GM23248 (cell line): ENCODE measurements at places on chromosomes 5 and 9. TPM values are rescaled to one million over a fixed set of nuclear protein-coding genes. Genes with fewer than 3 reads are reported as not detected.

GRCh38 chr5:87147441-87147840, 120.2 kb upstream of the RASA1 start:
- peak; percentile 39 for DNase-seq

GRCh38 chr5:32814620-32815019, 103.5 kb downstream of the NPR3 start:
- peak; percentile 72 for DNase-seq

DNA sequence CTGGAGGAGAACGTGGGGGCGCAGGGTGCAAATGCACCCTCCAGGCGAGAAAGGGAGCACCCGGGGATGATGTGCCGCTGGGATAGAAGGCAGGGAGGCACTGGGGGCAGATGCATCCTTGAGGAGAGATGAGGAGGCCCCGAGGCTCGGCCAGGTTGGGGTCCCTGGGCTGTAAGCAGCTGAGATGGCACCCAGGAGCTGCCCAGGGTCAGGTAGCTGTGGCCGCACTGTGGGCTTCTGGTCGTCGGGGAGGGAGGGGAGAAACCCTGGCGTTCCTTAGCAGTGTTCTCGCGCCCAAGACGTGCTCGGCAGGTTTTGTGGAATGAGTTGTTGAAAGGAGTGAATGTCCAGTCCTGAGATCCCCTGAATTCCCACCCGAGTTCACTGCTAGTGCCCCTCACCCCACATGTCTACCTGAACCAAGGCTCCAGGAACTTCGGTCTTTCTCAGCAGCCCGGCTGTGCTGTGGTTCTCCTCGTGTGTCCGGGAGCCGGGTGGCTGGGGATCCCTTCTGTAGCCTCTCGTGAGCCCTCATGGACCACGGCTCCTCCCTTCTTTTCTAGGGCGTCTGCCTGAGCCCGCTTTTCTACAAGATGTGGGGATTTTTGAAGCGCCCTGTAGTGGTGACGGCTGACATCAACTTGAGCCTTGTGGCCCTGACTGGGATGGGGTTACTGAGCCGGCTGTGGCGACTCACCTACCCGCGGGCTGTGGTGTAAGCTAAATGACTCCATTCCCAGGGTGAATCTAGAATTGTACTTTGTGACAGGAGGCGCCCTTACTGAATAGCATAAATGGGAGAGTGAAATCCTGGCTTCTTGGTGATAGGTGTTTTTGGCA, 1.1 kb downstream of the POMT1 start:
- DNase-seq, result peak; percentile 74

GRCh38 chr9:15416880-15417279, 5.8 kb upstream of the SNAPC3 start:
- peak; percentile 41 for DNase-seq

DNA sequence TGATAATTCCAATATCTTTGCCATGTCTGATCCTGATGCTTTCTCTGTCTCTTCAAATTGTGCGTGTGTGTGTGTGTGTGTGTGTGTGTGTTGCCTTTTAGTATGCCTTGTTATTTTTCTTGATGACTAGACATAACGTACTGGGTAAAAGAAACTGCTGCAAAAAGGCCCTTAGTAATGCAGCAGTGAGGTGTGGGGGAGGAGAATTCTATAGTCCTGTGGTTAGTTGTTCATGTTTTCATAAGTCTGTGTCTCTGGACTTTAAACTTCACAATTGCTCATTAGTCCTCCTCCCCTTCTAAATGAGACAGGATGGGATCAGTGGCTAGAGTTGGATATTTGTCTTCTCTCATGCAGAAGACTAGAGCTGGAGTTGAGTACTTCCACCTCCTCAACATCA, 346.2 kb upstream of the IRX1 start:
- DNase-seq, result no peak

- DNase-seq, result no peak
Observed at GRCh38 chr5:34659168-34659567, 3.0 kb downstream of the RAI14 start.

DNA sequence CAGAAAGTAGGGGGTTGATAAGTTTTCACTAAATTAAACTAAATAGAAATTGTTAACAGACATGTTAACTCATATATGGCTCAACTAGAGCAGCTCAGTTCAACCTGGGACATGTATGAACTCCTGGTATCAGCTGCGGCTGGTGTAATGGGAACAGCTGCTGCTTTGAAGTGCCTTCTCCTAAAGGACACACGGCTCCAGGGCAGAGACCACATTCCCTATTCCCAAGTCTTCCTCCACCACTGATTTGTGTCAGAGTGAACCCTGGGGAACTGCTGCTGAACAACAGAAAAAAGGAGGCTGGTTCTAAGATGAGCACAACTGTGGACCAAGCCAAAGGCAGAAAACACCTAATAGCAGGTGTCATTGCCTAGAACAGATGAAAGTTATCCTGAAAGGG, 71.1 kb downstream of the MAPKAP1 start:
- no peak for DNase-seq

GRCh38 chr5:93567424-93567823, 13.6 kb downstream of the NR2F1-AS1 start:
- no peak for DNase-seq

DNA sequence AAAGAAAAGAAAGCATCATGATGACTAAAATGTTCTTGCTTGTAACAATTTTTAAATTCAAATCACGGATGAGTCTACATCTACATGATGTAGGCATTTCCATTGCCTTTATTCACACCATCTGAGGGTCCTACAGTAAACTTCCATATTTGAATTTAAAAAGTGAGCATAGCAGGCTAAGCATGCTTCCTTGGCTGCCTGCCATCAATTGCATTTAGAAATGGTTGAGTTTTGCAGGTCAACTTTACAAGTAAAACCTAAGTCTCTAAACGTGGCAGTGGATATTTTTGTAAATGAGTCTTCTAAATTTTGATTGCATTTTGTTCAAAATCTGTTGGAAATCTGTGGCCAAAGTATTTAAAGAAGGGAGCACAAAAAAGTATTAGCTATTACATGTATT, 136.5 kb upstream of the PTCH1 start:
- DNase-seq, result no peak

- DNase-seq, result no peak
Observed at GRCh38 chr5:142189813-142190212, 81.2 kb downstream of the NDFIP1 start.

GRCh38 chr9:18294229-18294628, 179.7 kb upstream of the ADAMTSL1 start:
- no peak for DNase-seq

- DNase-seq, result no peak
Observed at GRCh38 chr5:33929925-33930690, 6.1 kb upstream of the RXFP3 start.

DNA sequence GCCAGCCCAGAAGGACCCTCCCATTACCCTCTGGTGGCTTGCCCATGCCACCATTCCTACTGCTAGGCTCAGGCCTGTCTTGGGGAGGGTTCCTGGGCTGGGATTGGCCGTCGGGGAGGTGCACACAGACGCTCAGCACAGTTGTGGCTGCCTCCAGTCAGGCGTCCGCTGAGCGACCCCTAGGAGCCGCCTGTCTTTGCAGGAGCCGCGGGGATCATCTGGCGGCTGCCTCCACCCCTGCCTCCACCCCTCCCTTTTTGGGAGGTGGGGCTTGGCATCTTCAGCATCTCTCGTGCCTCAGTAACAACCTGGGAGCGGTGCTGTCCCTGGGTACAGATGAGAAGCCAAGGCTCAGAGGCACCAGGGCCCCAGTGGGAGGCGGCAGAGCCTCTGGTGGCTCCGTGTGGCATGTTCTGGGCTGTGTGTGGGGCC, 39.6 kb downstream of the RXRA start:
- DNase-seq, result peak; percentile 61

DNA sequence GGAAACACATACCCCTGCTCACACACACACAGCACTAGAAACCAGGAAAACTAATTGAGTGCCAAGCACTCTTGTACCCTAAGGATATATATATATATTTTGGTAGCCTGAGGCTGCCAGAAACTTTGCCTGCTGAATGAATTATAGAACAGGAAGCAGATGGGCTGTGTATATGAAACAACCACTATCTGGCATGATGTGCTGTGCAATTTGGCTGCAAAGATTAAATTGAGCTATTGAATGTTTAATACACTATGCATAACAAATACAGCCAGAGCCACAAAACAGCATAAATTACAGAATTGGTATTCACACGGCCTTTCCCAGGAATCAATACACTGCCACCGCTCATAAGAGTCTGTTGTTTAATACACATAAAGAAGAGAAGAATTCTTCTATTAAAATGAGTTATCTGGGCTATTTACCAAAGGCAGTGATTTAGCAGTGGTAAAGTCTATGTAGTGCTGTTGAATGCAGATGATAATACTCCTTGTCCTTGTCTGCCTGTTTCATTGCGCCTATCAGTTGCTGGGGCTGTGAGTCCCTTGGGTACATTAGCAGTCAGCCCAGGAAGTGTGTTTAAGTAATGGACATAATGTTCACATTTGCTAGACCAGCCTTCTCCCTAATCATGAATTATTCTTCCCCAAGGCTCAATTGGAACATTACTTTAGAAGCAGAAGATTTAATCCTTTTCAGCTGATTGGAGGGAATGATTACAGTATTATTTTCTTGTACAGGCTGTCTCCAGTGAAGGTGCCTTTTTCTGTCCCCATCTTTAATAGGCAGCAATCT, 294.3 kb downstream of the TLE1 start:
- DNase-seq, result no peak

GRCh38 chr5:129124608-129125007, 30.1 kb downstream of the ISOC1 start:
- DNase-seq, result no peak

GRCh38 chr9:5438301-5439162, 807 bp upstream of the PLGRKT start:
- DNase-seq, result peak; percentile 64

- DNase-seq, result no peak
Observed at GRCh38 chr5:172097356-172097755, 90.7 kb downstream of the STK10 start.

GRCh38 chr9:13621872-13622564, 342.5 kb upstream of the MPDZ start:
- no peak for DNase-seq

GRCh38 chr9:37417252-37417803, 5.2 kb upstream of the GRHPR start:
- no peak for DNase-seq

GRCh38 chr9:130535818-130536521, 43.4 kb upstream of the FUBP3 start:
- peak; percentile 57 for DNase-seq

GRCh38 chr5:65914641-65915196, 11.7 kb upstream of the ERBIN start:
- DNase-seq, result no peak

GRCh38 chr9:115162946-115163345, 45.0 kb upstream of the TNC start:
- DNase-seq, result peak; percentile 27

DNA sequence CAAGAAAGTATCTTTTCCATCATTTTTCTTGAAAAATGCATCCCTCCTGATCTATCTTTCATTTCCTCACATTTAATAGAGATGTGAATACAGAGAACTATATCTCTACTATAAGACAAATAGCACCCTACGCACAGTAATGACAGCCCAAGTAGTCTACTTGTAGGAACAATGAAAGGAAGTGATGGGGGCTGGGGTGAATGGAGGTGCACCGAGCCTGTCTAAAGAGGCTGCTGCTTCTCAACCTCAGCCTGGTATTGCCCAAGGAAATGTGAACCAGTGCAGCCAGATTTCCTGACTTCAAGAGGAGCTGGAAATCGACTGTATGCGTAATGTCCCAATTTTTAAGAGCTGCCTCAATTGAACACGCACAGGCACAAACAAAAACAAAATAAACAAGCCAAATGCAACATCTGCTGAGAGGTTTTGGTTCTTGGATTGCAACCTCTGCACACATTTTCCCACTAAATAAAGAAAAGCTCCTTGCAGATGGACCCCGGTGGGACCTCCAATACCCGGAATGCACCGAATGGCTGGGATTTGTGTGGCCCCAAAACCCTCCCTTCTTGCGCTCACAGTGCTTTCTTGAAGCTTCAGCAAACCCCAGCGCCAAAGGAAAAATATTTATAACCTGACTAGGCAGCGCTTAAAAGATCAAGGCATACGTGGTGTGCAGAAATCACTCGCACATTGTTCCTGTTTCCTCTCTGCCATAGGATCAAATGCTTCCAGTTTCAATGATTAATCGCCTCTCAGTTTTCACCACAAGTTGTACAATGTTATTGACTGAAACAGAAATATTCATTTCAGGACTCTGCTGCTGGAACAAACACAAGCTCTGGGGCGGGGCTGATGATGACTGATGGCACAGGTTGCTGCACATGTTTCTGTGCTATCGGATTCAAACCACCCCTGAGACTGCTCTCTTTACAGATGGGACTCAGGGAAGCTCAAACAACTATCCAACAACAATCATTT, 68.3 kb downstream of the KCNIP1 start:
- DNase-seq, result peak; percentile 13

DNA sequence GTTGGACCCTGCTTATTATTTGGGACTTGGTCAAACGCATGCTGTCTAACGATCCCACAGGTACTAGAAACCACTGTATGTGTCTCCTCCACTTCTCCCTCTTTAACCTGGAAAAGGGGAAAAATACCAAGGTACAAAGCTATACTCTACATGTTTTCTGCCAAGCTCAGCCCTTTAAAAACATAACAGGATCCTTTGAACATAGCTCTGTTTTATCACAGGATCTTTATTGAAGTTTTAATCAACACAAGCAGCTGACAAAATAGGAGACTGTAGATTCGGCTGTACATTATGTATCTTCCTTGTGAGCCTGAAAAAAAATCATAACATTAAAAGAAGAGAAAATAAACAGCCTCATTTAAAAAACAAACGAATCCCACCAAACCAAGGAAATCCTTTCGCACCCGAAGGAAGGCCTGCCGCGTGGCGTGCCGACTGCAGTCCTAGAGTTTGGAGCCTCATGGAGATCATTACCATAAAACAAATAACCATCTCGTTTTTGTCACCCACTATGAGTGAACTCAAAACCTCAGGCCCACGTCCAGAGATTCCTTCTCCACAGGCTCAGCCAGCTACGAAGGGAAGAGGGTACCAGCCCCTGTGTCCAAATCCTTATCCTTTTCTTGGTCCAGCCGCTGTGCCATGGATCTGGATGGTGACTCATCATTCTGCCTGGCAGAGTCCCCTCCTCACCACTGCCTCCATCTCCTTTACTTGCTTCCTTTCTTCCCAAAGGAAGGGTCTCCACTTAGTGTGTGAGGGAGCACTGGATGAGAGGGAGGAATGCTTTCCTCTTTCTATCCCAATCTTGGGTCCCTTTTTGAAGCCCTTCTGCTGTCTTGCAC, 651.1 kb downstream of the CCDC171 start:
- DNase-seq, result no peak

- no peak for DNase-seq
Observed at GRCh38 chr9:95094002-95094401, 223.5 kb downstream of the FANCC start.

The CREBRF gene
- 10.0 and 14.6 TPM in 2 replicates for total RNA-seq

The SLC34A1 gene
- total RNA-seq, result not detected in 2 replicates

The RLN2 gene
- total RNA-seq, result not detected in 2 replicates

The NPDC1 gene
- 41.9 and 43.1 TPM in 2 replicates for total RNA-seq

The FST gene
- total RNA-seq, result 61.2 and 87.0 TPM in 2 replicates

The ZDHHC11 gene
- 0.65 TPM in 1 of 2 replicates, not detected in the other for total RNA-seq

The TNFSF15 gene
- under 0.01 TPM in 1 of 2 replicates, not detected in the other for total RNA-seq

The ADAMTS16 gene
- total RNA-seq, result 0.11 and 0.13 TPM in 2 replicates

The FBP1 gene
- total RNA-seq, result not detected in 2 replicates

The ENHO gene
- total RNA-seq, result not detected in 2 replicates

The BTNL8 gene
- not detected in 2 replicates for total RNA-seq

The DMRT3 gene
- not detected in 2 replicates for total RNA-seq

The ANKDD1B gene
- 1.9 TPM in 1 of 2 replicates, not detected in the other for total RNA-seq

The PTGS1 gene
- total RNA-seq, result 39.6 and 51.5 TPM in 2 replicates

The BHMT2 gene
- total RNA-seq, result 4.4 and 15.9 TPM in 2 replicates

The ENG gene
- total RNA-seq, result 54.5 and 57.4 TPM in 2 replicates

The PTGER4 gene
- 0.13 TPM in 1 of 2 replicates, not detected in the other for total RNA-seq

The SHB gene
- total RNA-seq, result 9.9 and 11.1 TPM in 2 replicates

The SPRY4 gene
- total RNA-seq, result 10.9 and 12.8 TPM in 2 replicates

The SLCO4C1 gene
- not detected in 2 replicates for total RNA-seq
